NCI-H510A (cell line): ENCODE measurements at places on chromosomes 6 and 20.

DNA sequence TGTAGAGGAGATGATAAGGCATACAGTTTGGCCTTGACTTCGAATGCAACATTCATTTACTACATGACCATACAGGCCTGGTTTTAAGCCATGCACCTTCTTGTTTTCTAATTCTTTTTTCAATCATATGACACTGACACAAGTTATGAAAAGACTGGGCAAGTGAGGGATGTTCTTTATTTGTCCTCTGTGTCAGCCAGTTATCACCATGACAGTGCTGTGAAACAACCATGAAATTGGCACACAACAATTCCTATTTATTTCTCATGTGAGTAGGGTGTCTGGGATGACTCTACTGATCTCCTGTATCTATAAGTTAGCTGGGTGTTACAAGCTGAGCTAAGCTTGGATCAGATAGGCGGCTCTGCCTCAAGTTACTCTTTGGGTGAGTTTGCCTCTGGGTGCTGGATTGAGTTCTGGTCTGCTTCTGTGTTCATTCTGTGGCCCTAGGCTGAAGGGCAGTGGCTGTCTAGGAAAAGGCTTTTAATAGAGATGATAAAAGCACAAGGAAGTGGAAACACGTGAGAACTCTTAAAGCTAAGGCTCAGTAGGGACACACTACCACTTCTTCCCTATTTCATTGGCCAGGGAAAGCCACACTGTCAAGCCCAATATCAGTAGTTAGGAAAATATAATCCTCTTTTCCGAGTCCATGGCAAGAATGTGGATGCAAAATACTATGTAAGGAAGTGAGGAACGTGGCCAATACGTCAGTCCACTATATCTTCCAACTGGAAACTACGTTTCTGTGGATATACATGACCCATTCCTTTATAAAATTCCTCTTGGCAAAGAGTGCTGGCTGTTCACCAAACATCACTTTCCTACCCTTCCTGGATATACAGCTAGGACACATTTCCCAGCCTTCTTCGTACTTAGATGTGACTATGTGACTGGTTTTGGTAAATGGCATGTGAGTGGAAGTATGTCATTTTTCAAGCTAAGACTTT lies 126.2 kb upstream of the RNF24 start:
- DNase-seq, result no peak

DNA sequence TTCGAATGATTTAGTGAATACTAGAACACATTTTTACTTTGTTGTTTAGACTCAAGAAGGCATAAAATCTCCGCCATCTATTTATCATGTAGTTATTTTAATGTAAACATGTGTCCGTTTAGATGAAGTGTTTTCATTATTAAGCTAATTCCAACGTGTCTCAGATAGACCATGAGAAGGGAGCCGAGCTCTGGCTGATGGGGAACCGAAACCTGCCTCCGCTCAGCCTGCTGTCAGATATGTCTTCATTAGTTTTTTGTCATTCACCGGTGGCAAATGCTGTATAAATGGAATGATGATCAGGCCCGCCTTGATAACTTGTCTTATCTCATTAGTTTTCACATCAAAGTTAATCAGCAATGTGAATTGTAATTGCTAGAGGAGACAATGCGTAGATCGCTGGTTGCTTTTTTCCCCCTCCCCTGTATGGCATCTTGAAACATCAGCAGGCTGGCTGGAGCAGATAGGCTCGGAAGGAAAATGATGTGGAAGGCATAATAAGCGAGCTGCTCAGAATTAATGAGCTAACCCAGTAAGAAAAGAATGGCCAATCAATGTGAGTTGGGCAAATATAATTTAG lies 136.4 kb downstream of the LINC00237 start:
- no peak for DNase-seq

DNA sequence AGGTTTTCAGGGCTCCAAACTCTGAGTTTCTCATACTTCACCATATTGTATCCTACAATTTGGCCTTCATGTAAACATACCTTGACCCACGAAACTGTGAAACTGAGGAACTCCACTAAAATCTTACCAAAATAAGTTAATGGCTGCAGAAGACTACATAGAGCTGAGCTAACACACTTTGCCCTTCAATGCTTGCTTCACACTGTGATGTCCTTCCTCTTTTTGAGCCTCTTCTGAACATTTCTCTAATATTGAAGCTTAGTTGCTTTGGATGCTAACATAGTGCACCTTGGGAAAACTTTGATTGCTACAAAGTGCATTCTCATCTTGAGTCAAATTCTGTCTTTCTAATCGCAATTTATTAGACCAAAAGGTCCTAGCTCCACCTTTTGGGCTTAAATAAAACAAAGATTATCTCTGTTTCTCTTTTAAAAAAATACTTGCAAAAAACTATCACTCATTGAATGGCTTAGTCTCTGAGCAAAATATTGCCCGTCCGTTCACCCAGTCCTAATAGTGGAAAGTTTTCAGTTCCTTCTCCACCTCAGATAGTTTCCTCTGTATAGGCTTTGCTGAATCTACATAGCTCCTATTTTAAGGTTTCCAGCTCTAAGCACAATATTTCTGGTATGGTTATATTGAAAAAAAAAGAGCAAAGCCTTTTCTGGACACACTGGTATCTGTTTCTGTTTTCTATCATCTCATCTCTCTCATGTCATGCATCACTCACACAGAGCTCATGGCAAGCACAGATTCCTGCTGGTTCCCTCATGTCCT lies 494.6 kb downstream of the RFPL4B start:
- no peak for DNase-seq

DNA sequence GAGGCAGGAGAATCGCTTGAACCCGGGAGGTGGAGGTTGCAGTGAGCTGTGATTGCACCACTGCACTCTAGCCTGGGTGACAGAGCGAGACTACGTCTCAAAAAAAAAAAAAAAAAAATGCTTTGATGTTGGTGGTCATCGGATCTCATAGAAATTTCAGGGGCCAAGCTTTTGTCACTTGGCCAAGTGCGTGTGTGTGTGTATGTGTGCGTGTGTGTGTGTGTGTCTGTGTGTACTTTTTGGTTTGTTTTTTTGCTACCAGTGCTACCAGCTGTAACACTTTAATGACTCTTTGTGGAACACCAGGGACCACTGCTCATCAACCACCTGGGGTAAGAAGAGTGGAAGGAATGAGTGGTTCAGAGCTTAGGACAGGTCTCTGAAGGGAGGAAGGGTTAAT lies 49.7 kb downstream of the TRAF3IP2 start:
- no peak for DNase-seq

DNA sequence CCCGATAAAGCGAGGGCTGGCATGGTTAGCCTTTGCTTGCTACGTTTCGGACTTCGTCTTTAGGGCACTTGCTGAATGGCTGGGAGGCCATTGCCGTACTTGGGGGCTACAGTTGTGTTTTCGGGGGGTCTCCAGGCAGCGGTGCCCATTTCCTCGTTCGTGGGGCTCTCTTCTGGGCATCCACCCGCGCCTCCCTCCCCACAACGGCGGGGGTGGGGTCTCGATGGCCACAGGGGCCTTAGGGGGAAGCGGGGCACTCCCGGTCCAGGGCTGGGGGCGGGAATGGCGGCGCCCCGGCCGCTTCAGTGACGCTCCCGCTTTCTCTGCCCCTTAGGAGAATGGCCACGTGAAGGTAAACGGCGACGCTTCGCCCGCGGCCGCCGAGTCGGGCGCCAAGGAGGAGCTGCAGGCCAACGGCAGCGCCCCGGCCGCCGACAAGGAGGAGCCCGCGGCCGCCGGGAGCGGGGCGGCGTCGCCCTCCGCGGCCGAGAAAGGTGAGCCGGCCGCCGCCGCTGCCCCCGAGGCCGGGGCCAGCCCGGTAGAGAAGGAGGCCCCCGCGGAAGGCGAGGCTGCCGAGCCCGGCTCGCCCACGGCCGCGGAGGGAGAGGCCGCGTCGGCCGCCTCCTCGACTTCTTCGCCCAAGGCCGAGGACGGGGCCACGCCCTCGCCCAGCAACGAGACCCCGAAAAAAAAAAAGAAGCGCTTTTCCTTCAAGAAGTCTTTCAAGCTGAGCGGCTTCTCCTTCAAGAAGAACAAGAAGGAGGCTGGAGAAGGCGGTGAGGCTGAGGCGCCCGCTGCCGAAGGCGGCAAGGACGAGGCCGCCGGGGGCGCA lies 2.4 kb downstream of the MARCKS start:
- DNase-seq, result no peak

GRCh38 chr6:136886091-136886490 lies 36.0 kb upstream of the SLC35D3 start:
- no peak for DNase-seq

- DNase-seq, result no peak
Observed at GRCh38 chr6:16504609-16505008, 256.7 kb downstream of the ATXN1 start.

GRCh38 chr6:129694036-129694435 lies 15.9 kb downstream of the ARHGAP18 start:
- DNase-seq, result no peak

DNA sequence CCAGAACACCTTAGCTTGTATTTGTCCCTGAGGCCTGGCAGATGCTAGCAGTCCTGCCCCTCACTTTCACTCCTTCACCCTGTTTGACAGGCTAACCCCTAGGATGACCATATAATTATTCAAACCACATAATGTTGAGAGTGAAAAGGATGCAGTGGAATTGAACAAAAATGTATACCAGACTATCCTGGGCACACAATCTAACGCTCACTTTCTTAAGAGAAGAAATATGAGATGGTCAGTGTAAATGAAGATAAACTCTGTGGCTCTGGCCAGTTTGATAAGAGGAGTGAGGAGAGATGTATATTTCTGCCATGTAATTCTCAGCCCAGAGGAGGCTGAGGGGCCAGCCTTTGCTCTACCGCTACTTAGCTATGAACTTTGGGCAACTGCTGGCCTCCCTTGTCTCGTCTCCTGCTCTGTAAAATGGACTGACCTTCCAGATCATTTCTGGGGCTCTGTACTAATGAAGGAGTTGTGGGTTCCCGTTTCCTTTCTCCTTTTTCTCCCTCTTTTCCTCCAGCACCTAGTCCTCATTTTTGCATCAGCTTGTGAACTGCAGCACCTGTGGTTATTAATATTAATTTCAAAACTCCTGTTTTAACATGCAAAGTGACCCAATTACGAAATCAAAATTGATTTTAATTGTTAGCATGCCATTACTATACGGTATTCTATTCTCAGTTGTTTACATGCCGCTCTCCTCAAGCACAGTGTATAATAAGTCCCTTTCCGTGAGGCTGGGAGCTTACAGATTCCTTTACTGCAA lies 92.5 kb upstream of the IYD start:
- no peak for DNase-seq

GRCh38 chr20:54123587-54124180 lies 50.1 kb downstream of the CYP24A1 start:
- DNase-seq, result no peak

DNA sequence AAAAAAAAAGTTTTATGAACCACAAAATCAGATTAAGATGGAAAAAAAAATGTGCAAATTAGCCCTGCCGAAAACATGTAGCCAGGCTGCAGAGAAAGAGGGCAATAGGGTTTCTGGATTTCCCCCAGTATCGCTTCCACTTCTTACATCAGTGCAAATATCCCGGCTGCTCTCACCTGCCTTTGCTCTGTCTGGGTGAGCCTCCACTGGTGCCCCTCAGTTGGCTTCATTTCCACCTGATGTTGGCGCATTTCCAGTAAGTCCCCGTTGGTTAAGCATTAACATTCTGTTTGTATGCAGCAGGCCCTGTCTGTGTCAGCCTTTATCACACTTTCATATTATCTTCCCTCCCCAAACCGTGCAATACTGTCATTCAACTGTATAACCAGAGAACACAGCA lies 215.1 kb downstream of the CBLN4 start:
- no peak for DNase-seq

GRCh38 chr6:11437824-11438459 lies 99.6 kb upstream of the TMEM170B start:
- DNase-seq, result no peak

- DNase-seq, result no peak
Observed at GRCh38 chr6:91376686-91377085, 789.8 kb upstream of the MAP3K7 start.

DNA sequence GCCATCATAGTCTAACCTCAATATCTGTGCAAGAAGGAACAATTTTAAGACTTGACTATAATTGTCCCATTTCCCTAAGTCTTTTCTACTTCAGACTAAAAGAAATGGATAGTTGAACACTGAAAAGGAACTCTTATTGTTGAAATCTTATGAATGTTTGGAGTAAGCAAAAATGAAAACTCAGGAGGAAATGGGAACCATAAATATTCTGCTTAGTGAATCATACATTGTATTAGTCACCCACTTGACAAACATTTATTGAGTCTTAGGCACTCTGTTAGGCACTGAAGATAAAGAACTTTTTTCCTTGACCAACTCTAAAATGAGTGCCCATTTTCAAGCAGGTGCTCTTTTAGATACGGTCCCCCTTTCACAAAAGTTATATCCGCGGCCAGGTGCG lies 8.7 kb downstream of the CCDC170 start:
- no peak for DNase-seq

DNA sequence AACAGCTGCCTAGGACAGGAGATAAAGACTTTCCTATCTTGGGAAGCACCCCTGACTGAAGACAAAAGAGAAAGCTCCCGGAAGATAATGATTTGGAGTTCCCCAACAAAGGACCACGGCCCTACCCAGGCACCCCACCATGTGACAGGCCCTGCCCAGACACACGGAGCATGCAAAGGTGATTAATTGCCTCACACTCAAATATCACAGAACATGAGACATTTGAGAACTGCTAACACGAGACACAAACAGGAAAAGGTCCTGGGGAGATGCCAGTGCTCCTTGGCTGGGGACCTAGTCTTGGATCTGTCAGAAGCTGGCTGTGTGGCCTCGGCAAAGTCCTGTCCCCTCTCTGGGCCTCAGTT lies 82.5 kb upstream of the PTPN1 start:
- DNase-seq, result no peak

- no peak for DNase-seq
Observed at GRCh38 chr6:119669221-119669620, 319.7 kb upstream of the MAN1A1 start.

DNA sequence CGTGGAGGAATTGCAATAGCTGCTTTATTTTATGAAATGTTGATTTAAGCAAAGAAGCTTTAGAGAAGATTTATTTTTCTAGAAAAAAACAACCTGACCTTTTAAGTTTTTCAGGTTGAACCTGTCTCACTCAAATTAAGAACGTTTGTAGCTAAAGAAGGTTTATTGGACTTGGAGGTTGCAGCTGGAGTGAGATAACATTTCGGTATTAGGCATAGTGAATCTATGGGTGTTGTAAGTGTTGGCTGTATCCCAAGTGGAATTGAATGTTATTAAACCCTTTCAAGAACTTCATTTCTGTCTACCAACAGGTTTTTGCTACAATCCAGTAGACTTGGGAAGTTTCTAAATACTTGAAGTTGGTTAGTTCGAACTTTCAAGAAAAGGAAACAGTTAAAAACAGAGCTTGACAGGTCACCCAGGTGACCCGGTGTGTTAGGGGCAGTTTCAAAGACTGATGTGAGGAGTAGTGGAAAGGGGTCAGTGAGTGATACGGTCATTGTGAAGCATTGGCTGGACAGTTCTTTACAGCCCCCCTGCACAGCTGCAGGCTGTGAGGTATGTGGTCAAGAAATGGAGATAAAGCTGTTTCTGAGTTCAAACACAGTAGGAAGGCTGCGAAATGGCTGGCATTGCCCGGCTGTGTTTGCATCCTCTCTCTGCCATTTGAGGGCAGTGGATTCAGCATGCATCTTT lies 2.4 kb upstream of the TBCC start:
- DNase-seq, result no peak

GRCh38 chr20:58016779-58017178 lies 211.7 kb downstream of the ANKRD60 start:
- DNase-seq, result no peak

- no peak for DNase-seq
Observed at GRCh38 chr6:133047065-133047665, 194.0 kb upstream of the EYA4 start.

- no peak for DNase-seq
Observed at GRCh38 chr6:148682252-148682651, 64.6 kb upstream of the UST start.

- no peak for DNase-seq
Observed at GRCh38 chr6:36651659-36652379, 26.7 kb upstream of the CDKN1A start.
